Kidney (tissue), 22 donors: ENCODE measurements at places on chromosomes 4 and X. TPM values are rescaled to one million over a fixed set of nuclear protein-coding genes. Genes with fewer than 3 reads are reported as not detected.

GRCh38 chrX:143058120-143058519 lies 32.4 kb downstream of the SPANXN4 start:
- no peaks in the 10 kb centered on the region for H3K36me3 ChIP-seq
- H3K27me3 ChIP-seq = no peaks in the 10 kb centered on the region
- no peak for DNase-seq
- no peak overlapping the region for H3K27ac ChIP-seq
- H3K4me3 ChIP-seq = no peak overlapping the region

GRCh38 chr4:33060674-33061542 lies 2340.7 kb downstream of the PCDH7 start:
- H3K4me3 ChIP-seq = no peak overlapping the region
- no peaks in the 10 kb centered on the region for H3K27me3 ChIP-seq
- no peaks in the 10 kb centered on the region for H3K4me1 ChIP-seq
- no peak overlapping the region for H3K27ac ChIP-seq

DNA sequence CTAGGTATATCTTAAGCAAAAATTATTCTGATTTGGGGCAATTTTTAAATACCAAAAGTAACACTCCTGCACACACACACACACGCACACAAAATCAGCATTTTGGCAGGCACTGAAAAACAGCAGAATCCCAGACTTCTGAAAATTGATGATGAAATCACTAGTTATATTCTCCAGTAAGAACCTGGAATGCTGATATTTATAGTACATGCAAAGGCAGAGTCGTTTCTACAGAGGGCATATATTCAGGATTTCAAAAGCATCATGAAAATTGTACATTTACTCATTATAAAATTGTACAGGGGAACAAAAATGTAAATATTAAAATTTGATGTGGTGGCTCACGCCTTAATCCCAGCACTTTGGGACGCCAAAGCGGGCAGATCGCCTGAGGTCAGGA lies 352.5 kb upstream of the PITX2 start:
- no peak overlapping the region for H3K27ac ChIP-seq
- no peaks in the 10 kb centered on the region for H3K27me3 ChIP-seq
- no peaks in the 10 kb centered on the region for H3K36me3 ChIP-seq
- no peak overlapping the region for H3K4me3 ChIP-seq

DNA sequence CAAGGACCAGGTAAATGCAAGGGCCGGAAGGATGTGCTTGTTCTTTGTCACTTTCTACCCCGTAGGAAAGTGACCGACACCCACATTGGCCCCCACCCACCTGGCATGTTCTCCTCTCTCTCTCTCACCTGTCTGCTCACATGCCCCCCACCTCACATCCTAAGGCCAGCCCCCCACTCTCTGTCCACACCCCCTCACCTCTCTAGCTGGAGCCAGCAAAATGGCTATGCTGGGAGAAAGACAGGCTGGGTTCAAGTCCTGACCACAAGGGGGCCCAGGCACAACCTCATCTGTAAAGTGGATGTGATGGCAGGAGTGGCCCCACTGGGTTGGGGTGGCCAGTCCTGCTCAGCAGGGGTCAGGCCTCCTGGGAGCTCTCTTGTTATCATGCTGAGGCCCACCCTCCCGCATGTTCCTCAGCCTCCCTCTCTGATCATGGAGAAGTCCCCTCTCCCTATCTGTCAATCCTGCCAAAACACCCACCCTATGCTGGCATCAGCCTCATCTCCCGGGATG lies 1.7 kb upstream of the PPP2R2C start:
- H3K27me3 ChIP-seq = peaks cover 13% of the 10 kb centered on the region
- no peaks in the 10 kb centered on the region for H3K4me1 ChIP-seq
- DNase-seq = no peak
- H3K4me3 ChIP-seq = no peak overlapping the region

DNA sequence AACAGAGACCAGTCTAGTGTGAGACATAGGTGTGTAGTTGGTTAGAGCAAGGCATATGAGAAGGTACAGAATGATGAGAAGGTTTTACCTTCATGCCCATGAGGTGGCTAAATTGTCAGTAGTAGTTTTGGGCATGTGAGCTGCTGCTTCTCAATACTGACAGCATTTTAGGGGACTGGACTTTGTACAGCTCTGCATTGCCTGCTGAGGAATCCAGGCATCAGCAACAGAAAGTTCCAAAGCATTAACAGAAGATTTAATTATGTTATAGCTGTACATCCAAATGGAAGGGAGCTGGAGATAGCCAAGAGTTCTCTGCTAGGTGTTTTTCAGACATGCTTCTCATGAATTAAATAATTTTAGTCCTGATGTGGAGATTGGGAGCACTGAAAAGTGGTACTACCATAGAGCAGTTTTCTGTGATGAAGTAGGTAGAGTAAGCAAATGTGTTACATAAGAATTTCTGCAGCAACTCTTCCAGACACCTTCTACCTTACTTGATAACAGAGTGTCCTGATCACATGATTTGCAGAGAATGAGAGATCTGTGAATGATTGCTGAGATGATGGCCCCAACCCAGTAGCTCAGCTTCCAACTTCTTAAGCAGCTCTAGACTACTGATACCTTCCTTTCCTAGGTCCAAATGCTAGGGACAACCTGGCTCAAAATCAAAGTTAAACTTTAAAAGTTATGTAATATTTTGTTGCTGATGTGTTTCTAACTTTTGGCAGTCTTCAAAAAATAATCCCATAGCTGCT lies 30.4 kb downstream of the FNIP2 start:
- DNase-seq = no peak
- H3K27me3 ChIP-seq = no peaks in the 10 kb centered on the region
- H3K27ac ChIP-seq = peak overlapping the region; percentile 87
- peaks cover 17% of the 10 kb centered on the region for H3K4me1 ChIP-seq

DNA sequence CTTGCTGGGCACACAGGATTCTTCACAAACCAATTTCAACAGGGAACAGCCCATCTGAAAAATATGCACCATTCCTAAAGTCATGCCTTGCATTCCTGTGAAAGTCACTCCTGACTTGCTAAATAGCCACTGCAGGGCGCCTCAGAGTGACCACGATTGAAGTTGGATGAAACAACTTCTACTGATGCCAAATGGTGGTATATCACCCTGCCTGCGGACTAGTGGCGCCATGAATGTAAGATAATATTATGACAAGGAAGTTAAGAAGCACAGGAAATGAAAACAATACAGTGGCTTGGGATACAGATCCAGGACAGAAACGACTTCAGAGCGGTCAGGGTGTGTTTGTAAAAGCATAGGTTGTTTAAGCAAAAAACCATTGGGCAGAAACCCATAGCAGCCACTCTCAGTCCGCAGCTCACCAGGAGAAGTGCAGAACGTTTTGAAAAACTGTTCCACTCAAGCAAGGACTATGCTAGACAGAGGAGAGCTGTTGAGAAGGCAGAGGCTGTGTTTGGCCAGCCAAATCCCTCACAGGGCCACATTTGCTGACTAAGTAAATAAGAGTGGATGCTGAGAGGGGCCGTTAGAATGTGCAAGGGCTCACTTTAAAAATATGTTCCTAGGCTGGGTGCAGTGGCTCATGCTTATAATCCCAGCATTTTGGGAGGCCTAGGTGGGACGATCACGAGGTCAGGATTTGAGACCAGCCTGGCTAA lies 250.4 kb downstream of the PTTG2 start:
- peak; percentile 38 for DNase-seq
- no peak overlapping the region for H3K4me3 ChIP-seq
- H3K27ac ChIP-seq = no peak overlapping the region
- no peaks in the 10 kb centered on the region for H3K36me3 ChIP-seq

DNA sequence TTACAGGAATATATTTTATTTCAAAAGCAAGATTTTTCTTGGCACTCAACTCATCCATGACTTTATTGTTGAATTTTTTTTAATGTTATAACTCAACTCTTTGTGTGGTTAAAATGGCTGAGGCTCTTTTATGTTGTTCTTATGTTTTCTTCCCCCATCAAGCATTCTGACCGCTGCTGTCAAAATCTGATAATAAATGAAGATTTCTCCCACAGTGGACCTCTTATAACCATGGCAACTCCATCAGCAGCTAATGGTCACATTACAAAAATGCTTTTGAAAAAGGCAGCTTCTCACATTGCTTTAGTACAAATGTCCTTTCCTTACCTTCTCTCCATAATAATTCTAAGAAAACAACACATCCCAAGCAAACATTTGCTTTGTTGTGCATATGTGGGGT lies 96.0 kb upstream of the ATOH1 start:
- DNase-seq = no peak
- no peaks in the 10 kb centered on the region for H3K27me3 ChIP-seq
- no peak overlapping the region for H3K27ac ChIP-seq
- H3K4me3 ChIP-seq = no peak overlapping the region
- no peaks in the 10 kb centered on the region for H3K4me1 ChIP-seq

- no peaks in the 10 kb centered on the region for H3K36me3 ChIP-seq
- no peaks in the 10 kb centered on the region for H3K4me1 ChIP-seq
- no peak overlapping the region for H3K27ac ChIP-seq
- DNase-seq = no peak
- no peaks in the 10 kb centered on the region for H3K27me3 ChIP-seq
Measured at GRCh38 chr4:165991325-165992180, 118.5 kb downstream of the TLL1 start.

- no peak overlapping the region for H3K4me3 ChIP-seq
- DNase-seq = no peak
- no peaks in the 10 kb centered on the region for H3K4me1 ChIP-seq
- H3K27me3 ChIP-seq = no peaks in the 10 kb centered on the region
- H3K27ac ChIP-seq = no peak overlapping the region
- no peaks in the 10 kb centered on the region for H3K36me3 ChIP-seq
Measured at GRCh38 chrX:138877746-138878145, 166.2 kb upstream of the FGF13 start.

GRCh38 chr4:42627885-42628646 lies 28.8 kb downstream of the ATP8A1 start:
- no peaks in the 10 kb centered on the region for H3K27me3 ChIP-seq
- H3K36me3 ChIP-seq = no peaks in the 10 kb centered on the region
- no peaks in the 10 kb centered on the region for H3K4me1 ChIP-seq
- H3K27ac ChIP-seq = no peak overlapping the region
- peak; percentile 7 for DNase-seq

- H3K27me3 ChIP-seq = peaks cover 2% of the 10 kb centered on the region
- no peaks in the 10 kb centered on the region for H3K36me3 ChIP-seq
- no peak overlapping the region for H3K27ac ChIP-seq
- DNase-seq = no peak
- no peak overlapping the region for H3K4me3 ChIP-seq
- peaks cover 4% of the 10 kb centered on the region for H3K4me1 ChIP-seq
Measured at GRCh38 chrX:118218940-118219339, 102.3 kb upstream of the KLHL13 start.

DNA sequence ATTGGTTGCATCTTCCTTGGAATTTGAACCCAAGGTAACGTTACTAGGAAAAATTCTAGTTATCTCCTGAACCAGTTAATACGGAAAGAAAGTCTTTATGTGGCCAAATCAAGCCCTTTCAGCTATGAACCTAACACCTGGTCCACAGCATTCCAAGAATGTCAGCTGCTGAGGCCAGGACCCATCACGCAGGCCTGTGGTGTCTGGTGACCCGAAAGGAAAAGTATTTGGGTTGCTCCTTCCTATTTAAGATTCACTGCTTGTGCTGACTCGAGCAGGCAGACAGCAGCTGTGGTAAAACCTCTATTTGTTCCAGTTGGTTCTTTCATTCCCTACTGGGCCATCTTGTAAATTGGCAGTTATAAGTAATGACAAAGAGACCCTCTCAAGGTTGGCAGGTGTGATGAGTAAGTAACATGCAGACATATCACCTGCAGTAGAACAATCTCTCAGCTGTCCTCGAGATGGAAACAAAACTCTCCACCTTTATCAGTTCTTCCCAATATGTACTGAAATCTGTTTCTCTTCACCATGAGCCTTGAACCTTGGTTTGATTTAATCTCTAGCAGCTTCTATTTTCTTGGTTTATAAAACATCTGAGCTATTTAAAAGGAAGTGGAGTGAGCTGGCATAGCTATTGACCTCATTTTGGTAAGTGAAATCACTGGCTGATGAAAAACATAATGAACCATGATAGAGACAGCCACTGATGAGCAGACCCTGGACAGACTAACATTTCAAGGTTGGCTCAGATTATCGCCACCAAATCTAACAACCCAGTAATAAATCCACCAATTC lies 182.1 kb upstream of the SMIM31 start:
- H3K27ac ChIP-seq = no peak overlapping the region
- no peak for DNase-seq

DNA sequence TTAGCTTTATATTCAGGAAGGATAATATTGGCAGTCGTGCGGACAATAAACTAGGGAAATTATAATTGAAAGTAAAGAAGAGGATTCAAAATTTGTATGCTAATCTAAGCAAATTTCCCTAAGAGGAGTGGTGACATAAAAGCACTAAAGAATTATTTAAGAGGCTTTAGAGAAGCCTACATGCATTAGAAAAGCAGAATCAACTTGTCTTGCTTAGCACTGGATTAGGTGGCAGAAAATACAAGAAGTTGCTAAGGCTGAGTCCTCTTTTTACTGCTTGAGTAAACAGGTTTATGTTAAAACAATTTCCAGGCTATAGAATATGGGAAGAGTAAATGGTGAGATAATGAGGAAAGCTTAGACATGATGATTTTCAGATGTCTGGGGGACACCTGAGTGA lies 991.5 kb downstream of the PCDH18 start:
- H3K27ac ChIP-seq = no peak overlapping the region
- H3K4me1 ChIP-seq = no peaks in the 10 kb centered on the region
- no peak overlapping the region for H3K4me3 ChIP-seq
- H3K27me3 ChIP-seq = no peaks in the 10 kb centered on the region
- no peak for DNase-seq

DNA sequence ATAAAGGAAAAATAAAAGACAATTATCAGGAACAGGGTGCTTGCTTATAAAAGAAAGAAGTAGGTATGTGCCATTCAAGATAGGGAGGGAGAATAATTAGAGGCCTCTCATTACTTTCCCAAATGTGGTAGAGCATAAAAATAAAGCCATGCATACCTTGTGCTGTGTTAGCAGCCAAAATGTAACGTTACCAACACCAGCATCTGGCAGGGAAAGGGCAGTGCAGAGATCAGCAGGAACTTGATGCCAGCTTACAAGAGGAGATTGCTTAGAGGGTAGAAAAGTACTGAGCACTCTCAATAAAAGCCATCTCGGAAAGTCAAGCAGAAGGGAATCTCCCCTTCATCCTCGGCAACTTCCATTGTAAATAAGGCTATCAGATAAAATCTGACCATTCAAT lies 195.6 kb downstream of the RASL11B start:
- H3K4me3 ChIP-seq = no peak overlapping the region
- no peak for DNase-seq
- H3K4me1 ChIP-seq = no peaks in the 10 kb centered on the region
- no peaks in the 10 kb centered on the region for H3K36me3 ChIP-seq

- H3K4me1 ChIP-seq = peaks cover 9% of the 10 kb centered on the region
- H3K4me3 ChIP-seq = no peak overlapping the region
- H3K36me3 ChIP-seq = no peaks in the 10 kb centered on the region
- H3K27me3 ChIP-seq = peaks cover 8% of the 10 kb centered on the region
Measured at GRCh38 chr4:80180743-80181142, 16.6 kb upstream of the PRDM8 start.

Gene TENM3
- 6.8 TPM for total RNA-seq

Gene EGF
- total RNA-seq = 3.3 TPM

Gene FOXR2
- total RNA-seq = not detected

Gene PALLD
- total RNA-seq = 120 TPM

Gene KDR
- total RNA-seq = 28.8 TPM

Gene RASGEF1B
- 15.0 TPM for total RNA-seq

Gene SOD3
- 193 TPM for total RNA-seq

Gene PPP1R2C
- total RNA-seq = not detected

Gene GAGE12E
- not detected for total RNA-seq

Gene GAGE12G
- total RNA-seq = not detected

Gene SORCS2
- 9.1 TPM for total RNA-seq

Gene CLCN4
- total RNA-seq = 7.3 TPM
